Pulmonary artery endothelial cell (primary cell): ENCODE measurements at places on chromosomes 7 and 10.

GRCh38 chr10:15787426-15787825 lies 67.7 kb upstream of the ITGA8 start:
- no peak for DNase-seq

DNA sequence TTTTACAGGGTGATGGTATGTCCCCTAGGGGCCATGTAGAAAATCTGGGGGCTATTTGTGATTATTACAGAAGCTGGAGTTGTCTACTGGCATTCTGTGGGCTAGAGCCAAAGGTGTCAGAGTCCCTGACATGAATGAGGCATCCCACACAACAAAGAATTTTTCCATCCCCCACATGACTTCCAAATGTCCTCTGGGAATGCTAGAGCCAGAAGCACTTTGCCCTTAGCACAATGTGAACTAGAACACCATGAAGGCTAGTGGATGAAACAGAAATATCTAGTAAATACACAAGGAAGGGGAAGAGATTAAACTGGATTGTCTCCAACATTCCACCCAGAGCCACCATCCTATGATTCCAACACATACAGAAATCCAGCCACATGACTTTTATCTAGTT lies 46.9 kb downstream of the FAM13C start:
- no peak for DNase-seq

DNA sequence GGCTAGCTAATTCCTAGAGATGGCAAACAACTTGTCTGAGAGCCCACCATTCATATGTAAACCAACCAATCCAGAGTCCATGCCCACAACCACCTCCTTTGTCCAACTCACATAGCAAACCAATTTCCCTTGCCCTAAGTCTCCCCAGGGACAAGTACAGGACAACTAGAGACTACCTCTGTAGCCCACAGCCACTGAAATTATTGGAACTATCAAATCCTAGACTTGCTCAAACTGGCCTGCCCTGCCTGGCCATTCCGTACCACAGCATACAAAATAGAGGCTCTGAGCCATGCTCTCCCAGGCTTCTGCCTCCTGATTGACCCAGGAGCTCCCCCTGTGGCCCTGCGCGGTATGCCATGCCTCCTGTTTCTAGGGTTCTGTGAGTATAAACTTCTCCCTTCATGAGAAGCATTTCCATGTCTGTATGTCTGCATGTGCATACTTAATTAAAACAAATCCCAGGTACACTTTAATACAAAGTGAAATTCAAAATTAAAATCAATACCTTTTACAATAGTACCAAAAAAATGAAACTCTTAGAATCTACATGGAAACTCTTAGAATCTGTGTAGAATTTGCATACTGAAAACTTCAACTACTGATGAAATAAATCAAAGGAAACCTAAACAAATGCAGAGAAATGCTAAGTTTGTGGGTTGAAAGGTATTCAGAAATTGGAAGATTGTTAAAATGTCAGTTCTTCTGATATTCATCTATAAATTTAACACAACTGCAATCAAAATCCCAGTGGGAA lies 4.0 kb upstream of the HECW1 start:
- DNase-seq: peak; percentile 2

GRCh38 chr7:28703037-28703765 lies 254.9 kb downstream of the TRIL start:
- no peak for DNase-seq

GRCh38 chr7:134435161-134435920 lies 23.6 kb downstream of the AKR1B1 start:
- DNase-seq: no peak

- DNase-seq: no peak
Measured at GRCh38 chr10:132626019-132626760, 88.6 kb downstream of the INPP5A start.

DNA sequence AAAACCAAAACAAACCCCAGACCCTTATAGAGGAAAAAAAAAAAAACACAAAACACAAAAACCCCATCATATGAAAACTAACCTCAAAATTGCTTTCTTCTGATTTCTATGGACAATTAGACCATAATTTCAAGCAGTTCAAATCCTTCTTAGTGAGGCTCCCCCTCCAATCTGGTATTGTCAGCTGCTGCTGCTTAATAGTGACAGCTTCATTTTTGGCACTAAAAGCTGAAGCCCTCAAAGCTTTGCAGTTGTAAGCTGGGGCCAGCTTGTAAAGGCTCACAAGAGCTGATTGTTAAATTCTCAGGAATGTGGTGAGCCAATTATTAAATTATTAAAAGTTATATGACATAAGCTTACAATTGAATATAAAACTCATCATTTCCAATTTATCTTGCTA lies 21.9 kb downstream of the ATXN7L1 start:
- DNase-seq: no peak

GRCh38 chr7:144862612-144863319 lies 26.9 kb upstream of the TPK1 start:
- no peak for DNase-seq

DNA sequence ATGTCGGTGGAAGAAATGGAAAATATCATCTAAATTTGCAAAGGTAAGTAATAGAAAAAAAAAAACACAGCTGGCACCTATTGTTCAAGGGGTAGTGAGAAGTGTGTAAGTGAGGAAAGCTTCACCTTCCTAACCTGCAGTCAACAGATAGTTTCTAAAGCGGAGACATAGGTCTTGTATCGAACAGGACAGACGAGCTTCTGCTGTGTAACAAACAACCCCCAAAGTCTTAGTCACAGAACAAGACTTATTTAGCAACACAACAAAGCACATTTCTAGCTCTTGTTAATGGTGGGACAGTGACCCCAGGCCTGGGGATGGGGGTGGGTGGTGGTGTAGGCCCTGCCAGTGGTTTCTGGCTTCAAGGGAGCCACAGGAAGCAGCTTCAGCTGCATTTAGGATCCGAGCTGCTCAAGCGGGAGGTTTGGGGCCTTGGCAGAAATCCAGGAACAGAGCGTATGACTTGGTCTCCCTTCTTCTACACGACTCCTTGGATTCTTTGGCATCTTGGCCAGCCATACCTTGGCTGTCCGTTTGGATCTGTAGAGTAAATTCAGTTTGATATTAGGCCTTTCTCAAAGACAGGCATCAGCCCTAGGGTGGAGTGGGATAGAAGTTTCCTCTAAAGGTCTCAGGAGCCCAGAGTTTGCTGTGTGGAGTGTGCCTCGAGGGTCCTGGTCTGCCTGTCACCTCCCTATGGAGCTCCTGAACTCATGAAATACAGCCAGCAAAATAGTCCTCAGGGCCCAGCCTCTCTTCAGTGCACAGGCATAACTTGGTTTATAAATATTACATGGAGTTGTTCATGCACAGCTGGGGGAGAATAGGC lies 56.9 kb upstream of the SHH start:
- no peak for DNase-seq

GRCh38 chr10:1502451-1502850 lies 234.9 kb downstream of the ADARB2 start:
- DNase-seq: no peak

DNA sequence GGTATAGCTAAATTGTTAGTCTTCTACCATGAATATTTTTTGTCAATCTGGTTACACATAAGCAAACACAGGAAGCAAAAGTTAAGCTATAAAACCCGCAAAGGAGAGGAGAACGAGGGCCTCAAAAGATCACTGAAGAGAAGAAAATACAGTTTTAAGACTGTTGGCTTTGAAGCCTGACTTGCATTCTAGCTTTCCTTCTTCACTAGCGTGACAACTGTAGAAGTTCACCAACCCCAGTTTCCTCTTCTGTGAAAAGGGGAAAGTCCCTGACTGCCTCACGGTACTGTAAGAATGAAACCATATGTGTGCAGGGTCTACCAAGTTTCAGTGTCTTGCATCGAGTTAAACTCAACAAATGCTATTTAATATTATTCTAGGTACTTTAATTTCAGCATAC lies 7.5 kb upstream of the LRRN3 start:
- DNase-seq: no peak

DNA sequence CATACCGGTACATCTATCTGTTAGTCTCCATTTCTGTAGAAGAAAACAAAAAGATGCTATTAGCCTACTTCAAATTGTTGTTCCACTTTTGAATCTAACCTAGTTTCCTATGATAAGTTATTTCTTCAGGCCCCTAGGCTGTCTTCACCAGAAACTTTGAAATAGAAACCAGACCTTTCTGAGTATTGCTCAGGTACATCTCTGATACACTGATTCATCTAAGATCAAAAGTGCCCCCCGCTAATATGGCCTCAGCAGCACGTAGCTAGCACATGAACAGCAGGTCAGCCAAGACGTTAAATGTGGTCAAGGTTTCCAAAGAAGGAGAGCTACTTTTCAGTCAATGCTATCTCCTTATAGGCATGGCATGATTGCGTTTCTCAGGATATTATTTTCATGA lies 23.6 kb downstream of the CTAGE6 start:
- no peak for DNase-seq

DNA sequence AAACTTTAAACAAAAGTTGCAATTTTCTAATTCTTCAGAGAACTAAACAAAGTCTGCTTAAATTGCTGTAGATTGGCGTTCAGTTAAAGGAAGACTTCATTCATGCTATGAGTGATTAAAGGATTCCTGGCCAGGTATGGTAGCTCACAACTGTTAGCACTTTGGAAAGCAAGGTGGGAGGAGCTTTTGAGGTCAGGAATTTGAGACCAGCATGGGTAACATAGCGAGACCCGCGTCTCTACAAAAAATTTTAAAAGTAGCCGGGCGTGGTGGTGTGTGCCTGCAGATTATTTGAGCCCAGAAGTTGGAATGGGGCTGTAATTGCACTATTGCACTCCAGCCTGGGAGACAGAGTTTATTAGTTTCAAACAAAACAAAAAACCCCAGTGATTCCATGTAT lies 13.5 kb upstream of the SCRN1 start:
- DNase-seq: no peak

DNA sequence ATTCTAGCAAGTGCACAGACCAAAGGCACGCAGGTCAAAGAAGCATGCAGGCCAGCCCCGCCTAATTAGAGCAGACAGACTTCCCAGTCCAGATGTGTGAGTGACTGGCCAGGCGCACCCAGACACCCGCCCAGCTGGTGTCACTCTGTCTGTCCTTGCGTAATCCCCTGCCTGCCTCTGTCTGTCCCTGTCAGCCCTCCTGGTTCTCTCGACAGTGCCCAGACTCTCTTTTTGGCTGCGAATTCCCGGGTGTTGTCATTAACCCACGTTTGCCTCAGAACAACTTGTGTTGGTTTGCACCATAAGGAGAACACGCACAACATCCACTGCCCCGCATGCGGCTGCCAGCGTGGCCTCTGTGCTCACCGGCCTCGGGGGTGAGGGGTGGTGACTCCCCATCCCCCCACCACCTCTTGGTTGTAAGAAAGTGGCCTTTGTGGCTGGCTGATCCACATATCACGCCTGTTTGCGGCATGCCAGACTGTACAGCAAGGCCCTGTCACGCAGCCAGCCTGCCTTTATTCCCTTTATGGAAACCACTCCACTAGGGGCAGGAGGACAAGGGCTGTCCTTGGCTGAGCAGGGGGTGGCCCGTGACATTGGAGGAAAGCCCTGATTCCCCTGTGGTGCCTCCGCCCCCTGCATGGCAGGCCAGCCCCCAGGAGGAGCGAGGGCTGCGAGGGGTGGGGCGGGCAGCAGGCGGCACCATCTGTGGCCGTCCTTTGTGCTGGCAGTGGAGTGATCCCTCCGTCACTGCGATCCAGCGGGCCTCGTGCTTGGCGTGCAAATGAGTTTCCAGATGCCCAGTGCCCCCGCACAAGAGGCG lies 72.8 kb upstream of the PPIF start:
- DNase-seq: no peak

DNA sequence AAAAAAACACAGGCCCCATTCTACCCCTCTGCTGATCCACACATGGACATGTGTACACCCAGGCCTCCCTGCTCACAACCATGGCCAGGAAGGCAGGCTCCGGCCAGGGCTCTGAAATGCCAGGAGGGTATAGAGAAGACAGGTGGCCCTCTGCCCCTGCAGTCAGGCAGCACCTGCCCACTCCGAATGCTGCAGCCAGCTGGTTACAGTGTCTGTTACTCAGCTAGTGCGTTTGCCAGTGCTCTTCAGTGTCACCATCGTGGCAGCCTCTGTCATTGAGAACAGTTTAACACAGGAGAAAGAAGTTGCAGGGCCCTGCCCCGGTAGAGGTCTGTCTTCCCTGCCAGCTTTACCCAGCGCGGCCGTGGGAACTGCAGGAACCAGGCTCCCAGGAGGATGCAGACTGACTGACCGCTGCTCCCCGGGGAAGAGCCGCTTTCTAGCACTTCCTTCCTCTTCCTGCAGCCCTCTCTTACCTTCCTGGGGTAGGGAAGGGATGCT lies 128.8 kb upstream of the FAM20C start:
- DNase-seq: no peak

- no peak for DNase-seq
Measured at GRCh38 chr7:139989366-139990141, 73.2 kb downstream of the PARP12 start.
